Neural progenitor cell (in vitro differentiated cells): ENCODE measurements at places on chromosomes 6 and 20. TPM values are rescaled to one million over a fixed set of nuclear protein-coding genes. Genes with fewer than 3 reads are reported as not detected.
A peak's percentile ranks its signal among the peaks of the same experiment; 100 is the strongest.

- DNase-seq: no peak
These were observed 192.7 kb downstream of the UTRN start for GRCh38 chr6:144477856-144478255.

Gene C20orf144
- 0.53 TPM in 1 of 2 replicates, not detected in the other for total RNA-seq

GRCh38 chr6:16654701-16655100 lies 106.6 kb downstream of the ATXN1 start:
- no peak for DNase-seq

DNA sequence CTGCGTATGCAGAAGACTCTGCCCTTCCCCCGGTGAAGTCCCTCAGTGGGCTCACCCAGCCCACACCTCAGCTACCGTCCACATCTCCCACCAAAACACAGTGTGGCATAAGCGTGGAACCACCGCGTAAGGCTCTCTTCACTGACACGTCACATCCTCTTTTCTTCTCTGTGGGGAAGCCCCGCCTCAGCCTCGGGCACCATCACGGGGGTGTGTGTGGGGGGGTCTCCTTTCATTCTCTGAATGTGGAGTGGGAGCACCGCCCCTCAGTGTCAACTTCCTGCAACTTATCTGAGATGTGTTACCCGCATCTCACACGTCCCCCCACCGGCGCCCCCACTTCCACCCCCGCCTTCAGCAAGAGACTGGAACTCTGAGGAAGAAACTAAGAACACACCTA lies 388.4 kb upstream of the JARID2 start:
- no peak for DNase-seq

- DNase-seq: no peak
These were observed 195.7 kb downstream of the CD83 start for GRCh38 chr6:14313248-14313647.

- no peak for DNase-seq
These were observed 2.2 kb downstream of the TBC1D20 start for GRCh38 chr20:460180-460579.

DNA sequence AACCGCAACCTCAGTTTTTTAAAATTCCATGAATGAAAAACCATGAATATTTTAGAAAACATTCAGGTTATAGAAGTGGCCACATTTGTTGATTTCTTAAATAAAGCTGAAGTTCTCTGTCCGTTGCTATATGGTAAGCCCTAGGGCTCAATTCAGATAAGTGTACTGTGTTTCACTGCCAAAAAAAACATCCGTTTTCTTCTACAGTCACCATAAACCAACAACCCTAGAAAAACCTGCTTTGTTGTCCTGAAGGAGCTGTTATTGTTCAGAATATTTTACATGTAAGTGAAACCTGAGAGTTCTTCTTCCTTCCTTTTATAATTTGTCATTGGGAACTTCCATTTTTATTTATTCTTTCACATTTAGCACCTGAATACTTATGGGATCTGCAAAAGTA lies 274.1 kb downstream of the TFAP2A start:
- DNase-seq: no peak

Gene SALL4
- total RNA-seq: 219 and 274 TPM in 2 replicates

DNA sequence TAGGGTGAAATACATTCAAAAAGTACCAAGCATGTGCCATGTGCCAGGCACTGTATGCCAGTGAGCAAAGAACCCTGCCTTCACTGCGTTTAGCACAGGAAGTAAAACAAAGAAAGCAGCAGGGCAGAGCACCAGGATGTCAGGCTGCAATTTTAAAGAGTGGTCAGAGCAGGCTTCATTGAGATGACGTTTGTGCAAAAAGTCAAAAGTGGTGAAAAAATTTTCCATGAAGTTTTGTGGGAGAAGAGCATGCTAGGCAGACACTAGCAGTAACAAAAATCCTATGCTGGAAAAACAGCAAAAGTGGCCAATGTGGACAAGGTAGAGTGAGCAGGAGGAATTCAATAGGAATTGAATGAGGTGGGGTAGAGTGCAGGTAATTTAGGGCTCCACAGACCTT lies 31.3 kb downstream of the AKIRIN2 start:
- DNase-seq: no peak

DNA sequence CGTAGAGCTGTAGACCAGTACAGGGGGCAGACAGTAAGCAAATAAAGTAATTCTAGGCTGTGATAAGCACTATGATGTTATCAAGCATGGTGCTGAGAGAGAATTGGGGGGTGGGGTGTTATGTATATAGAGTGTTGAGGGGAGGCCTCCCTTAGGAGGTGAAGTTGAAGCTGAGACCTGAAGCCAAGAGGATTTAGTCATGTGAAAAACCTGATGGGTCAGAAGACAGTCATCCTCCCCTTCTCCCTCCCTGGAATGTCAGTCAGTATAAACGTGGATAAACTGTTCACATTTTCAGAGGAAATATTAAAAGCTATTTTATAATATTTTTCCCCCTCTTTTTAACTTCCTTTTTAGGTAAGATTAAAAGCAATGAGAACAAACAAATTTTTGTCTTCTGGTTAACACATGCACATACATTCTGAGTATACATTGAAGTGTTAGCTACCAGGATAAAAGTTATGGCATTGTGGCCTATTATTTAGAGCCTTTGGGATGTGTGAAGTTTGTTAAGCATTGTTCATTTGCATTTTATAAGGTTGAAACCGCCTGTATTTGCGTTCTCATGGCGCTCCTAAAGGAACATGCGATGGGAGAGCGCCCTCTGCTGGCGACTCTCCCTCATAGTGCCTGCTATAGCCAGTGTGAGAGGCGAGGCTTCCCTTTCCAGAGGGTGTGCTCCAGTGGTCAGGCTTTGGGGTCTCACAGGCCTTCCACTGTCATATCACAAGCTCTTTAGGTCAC lies 35.4 kb upstream of the MAPK13 start:
- DNase-seq: peak; percentile 88

DNA sequence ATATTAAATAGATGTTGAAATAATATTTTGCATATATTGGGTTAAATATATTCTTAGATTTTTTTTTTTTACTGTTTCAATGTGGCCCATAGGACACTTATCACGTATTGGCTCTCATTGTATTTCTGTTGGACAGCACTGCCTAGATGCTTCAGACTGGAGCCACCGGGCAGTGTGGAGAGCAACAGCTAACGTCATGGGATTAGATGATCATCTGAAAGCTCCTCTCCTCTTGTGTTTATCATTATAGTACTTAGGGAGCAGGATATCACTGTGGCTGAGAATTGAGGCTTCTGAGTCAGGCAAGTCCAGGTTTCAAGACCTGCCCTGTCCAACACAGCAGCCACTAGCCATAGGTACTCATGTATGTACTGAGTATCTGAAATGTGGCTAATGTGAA lies 87.4 kb downstream of the ZHX3 start:
- DNase-seq: no peak

DNA sequence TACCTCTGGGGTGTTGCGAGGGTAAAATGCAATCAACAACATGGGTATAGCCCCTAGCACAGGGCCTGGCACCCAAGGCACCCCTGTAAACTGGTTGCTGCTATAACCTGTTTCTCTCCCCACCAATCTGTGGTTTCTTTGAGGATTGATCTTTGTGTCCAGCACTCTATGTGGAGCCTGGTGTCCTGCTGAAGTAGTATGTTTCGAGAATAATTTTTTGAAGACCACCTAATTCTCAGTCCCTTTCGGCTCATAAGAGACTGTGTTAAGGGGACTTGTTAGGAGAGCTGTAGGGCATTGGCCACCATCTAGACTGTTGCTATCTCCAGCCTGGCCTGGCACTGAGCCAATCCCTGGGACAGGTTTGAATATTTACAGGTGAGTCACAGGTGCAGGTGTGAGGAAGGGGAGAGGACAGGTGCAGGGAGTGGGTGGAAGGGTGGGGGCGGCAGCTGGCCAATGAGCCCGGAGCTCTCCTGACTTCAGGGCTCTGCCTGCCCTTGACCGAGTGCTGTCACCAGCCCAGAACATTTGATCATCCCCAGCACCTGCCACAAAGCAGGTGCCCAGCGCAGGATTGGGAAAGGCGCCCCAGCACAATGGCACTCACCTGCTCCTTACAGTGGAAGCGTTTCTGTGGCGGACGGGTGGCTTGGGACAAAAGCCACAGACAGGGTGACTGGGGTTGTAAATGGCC lies 8.1 kb upstream of the C20orf144 start:
- DNase-seq: no peak

GRCh38 chr20:39596554-39596953 lies 634.4 kb downstream of the DHX35 start:
- no peak for DNase-seq

- DNase-seq: no peak
These were observed 817 bp upstream of the SLCO4A1 start for GRCh38 chr20:62641321-62642050.

- DNase-seq: no peak
These were observed 197.2 kb upstream of the THEMIS start for GRCh38 chr6:128098000-128098581.

DNA sequence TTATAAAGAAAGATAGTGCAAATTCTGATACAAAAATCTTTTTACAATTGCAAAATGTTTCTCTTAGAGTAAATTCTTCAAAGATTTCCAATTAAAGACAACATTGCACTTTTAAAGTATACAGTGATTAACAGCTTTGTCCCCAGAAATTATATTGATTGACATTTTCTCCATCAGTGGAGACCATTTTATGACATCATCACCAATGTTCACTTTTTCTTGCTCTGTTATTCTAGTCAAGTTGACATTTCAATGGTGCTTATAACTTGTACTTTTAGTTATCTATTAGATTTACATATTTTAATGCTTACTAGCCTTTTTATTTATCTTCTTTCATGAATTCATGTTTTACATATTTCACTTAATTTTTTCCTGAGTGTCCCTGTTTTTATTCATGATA lies 524.8 kb downstream of the HAO1 start:
- DNase-seq: no peak

DNA sequence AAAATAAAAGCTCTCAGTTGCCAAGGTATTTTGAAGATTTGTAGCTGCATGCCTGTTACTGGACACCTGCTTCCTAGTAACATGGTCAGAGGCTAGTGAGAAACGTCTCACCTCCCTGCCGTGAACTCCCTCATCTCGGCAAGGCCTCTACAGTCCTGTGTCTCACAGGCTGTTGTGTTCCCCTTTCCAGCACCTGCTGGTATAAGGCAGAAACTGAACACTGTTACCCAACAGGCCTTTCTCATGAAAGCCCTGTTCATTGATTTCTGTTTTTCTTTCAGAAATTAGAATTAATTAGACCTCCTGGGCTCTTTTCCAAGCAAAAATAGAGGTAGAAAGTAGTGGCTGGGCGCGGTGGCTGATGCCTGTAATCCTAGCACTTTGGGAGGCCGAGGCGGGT lies 17.6 kb upstream of the SRSF3 start:
- DNase-seq: no peak

GRCh38 chr20:62905536-62906117 lies 20.7 kb downstream of the DIDO1 start:
- no peak for DNase-seq

GRCh38 chr20:40081653-40082052 lies 607.4 kb downstream of the MAFB start:
- DNase-seq: no peak

Gene PAX1
- total RNA-seq: not detected in 2 replicates

Gene NFS1
- 21.7 and 29.3 TPM in 2 replicates for total RNA-seq

DNA sequence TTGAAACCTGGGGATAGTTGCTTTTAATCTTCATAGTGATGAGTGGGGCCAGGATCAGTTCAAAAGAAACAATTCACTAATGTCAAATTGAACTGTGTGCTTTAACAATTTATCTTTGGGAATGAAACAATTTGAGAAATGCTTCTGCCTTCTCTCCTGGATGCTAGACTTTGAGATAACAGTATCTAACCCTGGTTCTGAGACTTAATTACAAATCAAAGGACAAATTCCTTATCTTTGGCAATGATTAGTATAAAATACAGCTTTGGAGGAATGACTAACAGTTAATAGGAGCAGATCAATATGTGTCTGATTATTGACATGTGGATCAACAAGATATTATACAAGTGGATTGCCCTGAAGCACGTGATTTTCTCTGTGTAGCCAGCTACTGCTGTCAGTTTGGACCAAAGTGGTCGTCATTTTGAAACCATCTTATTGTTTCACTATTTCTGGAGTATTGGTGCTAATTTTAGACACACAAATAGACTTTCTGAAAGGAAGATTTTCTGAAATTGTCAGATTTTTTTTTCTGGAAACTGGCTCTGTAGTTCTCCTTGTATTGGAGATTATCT lies 6.2 kb upstream of the FLRT3 start:
- DNase-seq: no peak

DNA sequence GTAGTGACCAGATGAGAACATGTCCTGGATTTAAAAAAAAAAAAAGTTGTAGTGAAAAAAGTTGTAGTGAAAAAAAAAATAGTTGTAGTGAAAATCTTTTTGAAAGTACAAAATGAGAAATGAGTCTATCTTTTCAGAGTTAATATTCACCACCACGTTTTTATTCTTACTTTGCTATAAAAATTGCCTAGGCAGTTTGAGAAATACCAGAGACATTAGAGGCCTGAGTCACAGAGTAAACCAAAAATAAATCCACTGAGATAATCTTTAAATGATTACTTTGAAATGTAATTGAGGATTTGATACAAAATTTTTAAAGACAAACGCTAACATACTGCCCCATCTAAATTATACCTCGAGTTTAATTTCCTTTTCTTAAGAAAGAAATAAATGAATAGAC lies 101.2 kb upstream of the TIAM2 start:
- no peak for DNase-seq

Gene APCDD1L
- total RNA-seq: not detected in 2 replicates

- DNase-seq: no peak
These were observed 29.4 kb downstream of the PHACTR3 start for GRCh38 chr20:59633656-59634251.

DNA sequence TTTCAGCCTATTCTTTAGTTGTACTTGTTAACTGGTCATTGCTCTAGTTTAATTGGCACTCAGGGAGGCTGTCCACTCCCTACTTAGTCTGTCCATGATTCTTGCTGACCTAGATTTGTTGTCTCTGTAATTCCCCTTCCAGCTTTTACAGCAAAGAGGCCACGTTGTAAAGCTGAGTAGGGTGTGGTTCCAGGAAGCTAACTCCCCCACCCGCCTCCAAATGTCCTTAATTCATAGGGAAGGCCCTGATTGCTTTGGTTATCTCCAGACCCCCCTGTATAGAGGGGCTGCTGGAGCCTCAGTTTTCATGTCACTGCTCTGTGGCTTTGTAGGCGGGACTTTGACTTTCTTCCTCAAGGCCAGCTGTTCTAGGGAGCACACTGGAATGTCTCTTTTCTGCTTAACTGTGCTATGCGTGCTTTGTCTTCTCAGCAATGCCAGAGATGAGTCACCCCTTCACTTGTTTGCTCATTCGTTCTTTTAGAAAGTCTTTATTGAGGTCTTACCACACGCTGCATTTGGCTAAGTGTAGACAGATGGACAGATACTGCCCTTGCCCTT lies 175.1 kb upstream of the JAG1 start:
- no peak for DNase-seq

GRCh38 chr6:54308986-54309315 lies 710 bp downstream of the TINAG start:
- no peak for DNase-seq

GRCh38 chr20:20363799-20364592 lies 3.9 kb upstream of the INSM1 start:
- DNase-seq: peak; percentile 83

DNA sequence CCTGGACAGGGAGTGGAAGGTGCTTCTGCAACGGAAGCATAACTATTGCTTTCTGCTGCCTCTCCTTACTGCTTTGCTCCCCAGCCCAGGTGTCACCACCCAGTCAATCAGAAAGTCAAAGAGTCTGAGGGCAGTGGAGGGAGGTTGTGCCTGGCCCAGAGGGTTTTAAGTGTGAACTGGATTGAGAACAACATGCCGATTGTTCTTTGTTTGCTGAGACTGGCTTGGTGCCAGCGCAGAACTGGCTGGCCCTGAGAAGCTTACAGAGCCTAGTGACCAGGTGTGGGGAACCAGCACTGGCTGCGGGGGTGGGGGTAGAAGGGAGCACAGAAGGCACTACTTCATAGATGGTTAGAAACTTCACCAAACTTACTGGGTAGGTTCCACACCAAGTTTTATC lies 31.1 kb upstream of the ENPP4 start:
- DNase-seq: no peak
